Stimulated activated CD8-positive, alpha-beta memory T cell treated with anti-CD3 and anti-CD28 coated beads, Interleukin-15, amount 100 ng/mL, for 24 hours (primary cell): ENCODE measurements at places on chromosomes 4 and X.

- DNase-seq, result no peak
Measured at GRCh38 chr4:25927361-25928195, 13.6 kb downstream of the SMIM20 start.

DNA sequence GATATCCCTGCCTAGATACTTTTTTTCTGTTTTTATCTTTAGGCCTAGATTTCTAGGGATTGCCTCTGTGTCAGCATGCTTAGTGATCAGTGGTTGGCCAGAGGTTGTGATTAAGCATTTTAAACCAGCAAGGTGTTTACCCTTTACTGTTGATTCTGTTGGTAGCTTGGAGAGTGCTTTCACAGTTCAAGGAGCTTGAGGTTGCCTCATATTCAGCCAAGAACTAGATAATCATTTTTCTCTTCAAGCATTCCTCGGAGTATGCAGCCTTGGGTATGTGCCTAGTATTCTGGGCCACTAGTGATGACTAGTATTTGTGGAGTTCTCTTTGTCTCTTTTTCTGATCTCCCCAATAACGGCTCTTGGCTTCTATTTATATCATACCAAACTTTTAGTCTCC lies 20.4 kb downstream of the APOOL start:
- DNase-seq, result no peak

DNA sequence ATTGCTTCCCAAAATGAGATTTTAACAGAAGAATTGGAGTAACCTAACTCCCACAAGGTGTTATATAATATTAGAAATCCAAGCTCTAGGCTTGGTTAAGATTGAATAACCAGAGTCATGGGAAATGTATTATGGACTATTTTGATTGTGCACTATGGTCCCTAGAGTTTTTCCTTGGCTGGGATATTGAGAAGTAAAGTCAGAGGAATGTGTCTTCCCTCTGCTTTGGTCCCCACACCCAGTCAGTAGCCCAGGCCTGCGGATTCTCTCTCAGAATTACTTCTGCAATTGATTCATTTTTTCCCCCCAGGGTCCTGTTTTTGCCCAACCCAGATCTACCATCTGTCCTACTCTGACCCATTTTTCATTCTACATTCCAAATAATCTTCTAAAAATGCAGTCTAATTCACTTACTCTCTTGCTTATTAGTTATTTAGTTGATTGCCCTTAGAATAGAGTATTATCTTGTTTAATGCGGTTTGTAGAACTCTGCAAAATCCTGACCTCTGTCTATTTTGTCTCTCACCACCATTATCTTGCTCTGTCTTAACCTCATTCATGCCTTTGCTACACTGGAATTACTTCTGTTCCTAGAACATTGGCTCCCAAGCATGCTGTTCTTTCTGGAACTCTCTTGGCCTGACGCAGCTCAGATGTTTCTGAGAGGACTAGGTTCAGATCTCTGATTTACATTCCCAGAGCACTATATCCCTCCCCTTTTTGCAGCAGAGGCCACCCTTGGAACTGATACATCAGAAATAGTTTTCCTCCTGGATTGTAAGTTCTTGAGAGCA lies 23.6 kb downstream of the GUCY1A1 start:
- DNase-seq, result no peak

DNA sequence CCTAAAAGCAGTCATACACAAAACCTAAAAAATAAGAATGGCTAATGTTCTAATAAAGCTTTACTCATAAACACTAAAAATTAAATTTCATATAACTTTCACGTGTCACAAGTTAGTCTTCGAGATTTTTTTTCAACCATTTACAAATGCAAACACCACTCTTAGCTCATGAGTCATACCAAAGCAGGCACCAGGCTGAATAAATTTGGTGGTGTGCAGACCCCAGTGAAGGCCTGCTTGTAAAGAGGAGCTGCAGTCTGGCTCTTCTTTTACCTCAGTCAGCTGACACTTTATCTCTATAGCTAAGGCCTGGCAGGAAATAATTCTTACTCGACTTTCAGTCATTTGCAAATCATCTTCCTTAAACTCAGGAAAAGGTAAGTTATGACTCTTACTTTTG lies 37.4 kb downstream of the CLOCK start:
- DNase-seq, result no peak

GRCh38 chrX:68666580-68666979 lies 19.1 kb downstream of the STARD8 start:
- no peak for DNase-seq

GRCh38 chr4:119750771-119751170 lies 122.2 kb upstream of the PDE5A start:
- no peak for DNase-seq

DNA sequence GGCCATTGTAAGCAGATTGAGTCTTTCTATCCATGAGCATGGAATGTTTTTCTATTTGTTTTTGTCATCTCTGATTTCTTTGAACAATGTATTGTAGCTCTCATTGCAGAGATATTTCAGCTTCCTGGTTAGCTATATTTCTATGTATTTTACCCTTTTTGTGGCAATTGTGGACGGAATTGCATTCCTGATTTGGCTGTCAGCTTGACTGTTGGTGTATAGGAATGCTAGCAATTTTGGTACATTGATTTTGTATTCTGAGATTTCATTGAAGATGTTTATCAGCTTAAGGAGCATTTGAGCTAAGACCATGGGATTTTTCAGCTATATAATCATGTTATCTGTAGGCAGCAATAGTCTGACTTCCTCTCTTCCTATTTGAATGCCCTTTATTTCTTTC lies 154.6 kb downstream of the GUCY2F start:
- DNase-seq, result no peak

DNA sequence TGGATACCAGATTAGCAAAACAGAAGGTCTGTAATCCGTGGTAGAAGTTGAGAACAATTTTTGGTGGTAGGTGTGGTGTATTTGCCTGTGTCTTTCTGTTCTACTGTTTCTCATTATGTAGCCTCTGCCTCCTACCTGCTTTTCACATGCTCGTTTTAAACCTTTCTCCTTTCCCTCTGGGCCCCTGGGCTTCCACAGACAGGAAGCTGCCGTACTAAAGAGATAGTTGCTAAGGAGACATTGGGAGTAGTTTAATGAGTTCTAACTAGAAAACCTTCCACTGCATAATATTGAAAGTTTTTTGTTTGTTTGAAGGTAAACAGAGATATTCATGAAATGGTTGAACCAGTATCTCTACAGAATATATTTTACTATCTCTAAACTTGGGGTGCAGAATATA lies 107.8 kb downstream of the STOX2 start:
- DNase-seq, result no peak

DNA sequence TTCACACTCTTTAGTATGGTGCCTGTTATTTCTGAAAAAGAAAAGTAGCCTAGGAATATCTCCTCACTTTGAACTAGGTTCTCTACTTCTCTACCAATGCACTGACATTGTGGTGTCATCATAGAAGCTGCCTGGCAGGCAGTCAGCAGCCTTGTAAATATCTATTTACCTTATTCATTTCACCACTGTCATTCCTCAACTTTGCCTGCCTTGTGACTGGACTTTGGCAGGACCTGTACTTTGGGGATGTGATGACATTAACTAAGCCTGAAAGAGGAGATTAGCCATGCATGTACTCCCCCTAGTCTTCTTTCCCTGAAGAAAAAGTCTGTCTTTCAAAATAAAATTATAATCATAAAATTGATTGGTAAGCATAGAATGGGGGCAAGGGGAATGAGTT lies 207.2 kb downstream of the ARAP2 start:
- DNase-seq, result no peak

DNA sequence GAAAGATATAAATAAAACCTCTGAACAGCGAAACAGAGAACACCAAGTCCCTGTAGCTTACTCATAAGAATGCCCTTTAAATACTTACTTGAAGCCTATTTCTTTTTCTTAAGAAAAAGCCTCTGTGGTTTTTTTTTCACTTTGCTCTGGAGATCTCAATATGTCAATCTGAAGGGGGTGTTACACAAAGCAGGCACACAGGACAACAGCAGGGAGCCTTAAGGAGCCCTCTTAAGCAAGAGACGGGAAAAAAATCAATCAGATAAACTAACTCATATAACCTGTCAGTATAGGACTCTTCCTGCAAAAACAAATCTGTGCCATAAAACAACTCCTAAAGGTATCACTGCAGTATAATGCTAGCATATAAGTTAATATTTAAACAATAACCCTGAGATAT lies 611.1 kb upstream of the ATOH1 start:
- DNase-seq, result no peak

- no peak for DNase-seq
Measured at GRCh38 chr4:35124106-35124505, 1120.2 kb downstream of the ARAP2 start.
